ENCODE measurements at places on chromosomes 4 and X.

GRCh38 chr4:114401483-114401882 lies 197.1 kb upstream of the UGT8 start:
- DNase-seq, result no peak

GRCh38 chr4:83438719-83439118 lies 16.9 kb downstream of the HELQ start:
- DNase-seq, result no peak

- DNase-seq, result no peak
Observed at GRCh38 chr4:159906517-159906916, 803.6 kb downstream of the RAPGEF2 start.

GRCh38 chrX:143768976-143769375 lies 48.4 kb upstream of the SPANXN2 start:
- no peak for DNase-seq

DNA sequence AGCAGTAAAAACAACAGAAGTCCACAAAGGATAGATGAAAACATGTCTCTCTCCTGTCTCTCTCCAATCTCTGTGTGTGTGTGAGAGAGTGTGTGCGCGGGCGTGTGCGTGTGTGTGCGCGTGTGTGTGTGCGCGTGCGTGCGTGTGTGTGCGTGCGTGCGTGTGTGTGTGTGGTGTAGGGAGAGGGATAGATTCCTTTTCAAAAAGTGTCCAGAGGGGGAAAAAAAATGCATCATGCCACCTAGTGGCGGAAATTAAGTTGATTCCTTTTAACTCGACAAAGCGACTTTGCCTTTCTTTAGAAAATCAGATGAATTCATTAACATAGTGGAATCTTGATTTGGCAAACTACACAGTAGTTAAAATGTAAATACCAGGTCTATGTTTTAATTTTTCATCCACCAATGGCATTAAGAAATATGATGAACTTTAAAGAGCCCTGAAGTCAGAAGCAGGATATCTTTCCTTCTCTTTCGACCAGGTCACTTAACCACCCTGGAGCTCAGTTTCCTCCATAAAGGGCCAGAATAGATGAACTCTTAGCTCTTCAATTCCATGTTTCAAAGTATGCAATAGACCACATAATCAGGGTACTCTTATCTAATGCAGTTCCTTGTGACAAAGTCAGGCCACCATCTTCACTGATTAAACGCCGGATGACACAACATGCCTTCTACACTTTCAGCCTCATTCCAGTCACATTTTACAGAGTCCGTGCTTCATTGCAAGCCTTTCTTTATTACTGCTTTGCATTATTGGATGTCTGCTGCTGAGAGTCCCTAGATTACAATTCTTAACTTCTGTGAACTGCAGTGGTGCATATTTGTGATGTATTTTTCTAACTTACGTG lies 162.8 kb downstream of the FBXO8 start:
- DNase-seq, result no peak

- no peak for DNase-seq
Observed at GRCh38 chrX:110420771-110421499, 62.3 kb downstream of the RTL9 start.

- no peak for DNase-seq
Observed at GRCh38 chrX:70196961-70197720, 19.9 kb downstream of the DGAT2L6 start.

DNA sequence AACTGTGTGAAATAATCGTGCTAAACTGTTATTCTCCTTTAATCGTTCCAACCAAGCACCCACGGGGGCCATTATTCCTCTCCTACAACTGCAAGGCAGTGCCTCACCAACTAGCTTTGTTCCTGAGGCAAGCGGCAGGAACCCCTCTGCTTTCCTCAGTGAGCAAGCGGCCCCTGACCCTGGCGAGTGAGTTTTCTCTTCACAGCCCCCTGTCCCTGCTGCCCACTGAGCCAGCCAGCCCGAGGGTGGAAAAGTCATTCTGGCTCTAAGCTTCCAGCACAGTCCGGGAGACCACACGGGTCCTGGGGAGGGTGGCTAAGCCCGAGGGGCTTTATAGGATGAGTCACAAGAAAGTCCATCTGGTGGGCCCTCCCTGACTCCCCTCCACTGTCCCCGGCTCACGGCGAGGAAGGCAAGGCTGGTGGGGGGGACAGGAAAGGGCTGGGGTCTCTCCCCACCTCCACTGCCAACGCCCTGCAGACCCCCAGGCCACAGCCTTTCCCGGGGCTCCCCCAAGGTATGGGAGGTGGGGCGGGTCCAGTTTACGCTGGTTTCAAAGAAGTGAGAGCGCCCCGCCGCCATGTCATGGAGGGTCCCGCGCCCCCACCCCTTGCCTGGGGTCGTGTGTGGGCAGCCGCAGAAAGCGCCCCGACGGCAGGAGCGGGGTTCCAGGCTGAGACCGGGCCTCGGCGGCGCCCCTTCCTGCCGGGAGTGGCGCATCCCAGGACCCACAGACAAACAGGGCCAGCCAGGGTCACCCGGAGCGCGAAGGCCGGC lies 45.0 kb downstream of the CPLX1 start:
- no peak for DNase-seq

DNA sequence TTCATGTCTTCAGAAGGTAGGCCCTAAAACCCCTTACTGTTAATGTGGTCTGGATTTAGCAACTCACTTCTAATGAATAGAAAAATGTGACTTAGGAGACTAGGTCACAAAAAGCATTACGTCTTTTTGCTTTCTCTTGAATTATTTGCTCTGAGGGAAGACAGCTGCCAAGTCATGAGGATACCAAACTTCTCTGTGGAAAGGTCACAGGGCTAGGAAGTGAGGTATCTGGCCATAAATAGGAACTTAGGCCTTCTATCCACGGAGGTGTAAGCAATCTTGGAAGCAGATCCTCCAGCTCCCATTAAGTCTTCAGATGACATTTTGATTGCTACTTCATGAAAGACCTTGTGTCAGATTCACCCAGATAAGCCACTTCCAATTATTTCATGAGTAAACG lies 120.6 kb downstream of the JADE1 start:
- no peak for DNase-seq

- no peak for DNase-seq
Observed at GRCh38 chr4:128718768-128719167, 90.7 kb upstream of the JADE1 start.

DNA sequence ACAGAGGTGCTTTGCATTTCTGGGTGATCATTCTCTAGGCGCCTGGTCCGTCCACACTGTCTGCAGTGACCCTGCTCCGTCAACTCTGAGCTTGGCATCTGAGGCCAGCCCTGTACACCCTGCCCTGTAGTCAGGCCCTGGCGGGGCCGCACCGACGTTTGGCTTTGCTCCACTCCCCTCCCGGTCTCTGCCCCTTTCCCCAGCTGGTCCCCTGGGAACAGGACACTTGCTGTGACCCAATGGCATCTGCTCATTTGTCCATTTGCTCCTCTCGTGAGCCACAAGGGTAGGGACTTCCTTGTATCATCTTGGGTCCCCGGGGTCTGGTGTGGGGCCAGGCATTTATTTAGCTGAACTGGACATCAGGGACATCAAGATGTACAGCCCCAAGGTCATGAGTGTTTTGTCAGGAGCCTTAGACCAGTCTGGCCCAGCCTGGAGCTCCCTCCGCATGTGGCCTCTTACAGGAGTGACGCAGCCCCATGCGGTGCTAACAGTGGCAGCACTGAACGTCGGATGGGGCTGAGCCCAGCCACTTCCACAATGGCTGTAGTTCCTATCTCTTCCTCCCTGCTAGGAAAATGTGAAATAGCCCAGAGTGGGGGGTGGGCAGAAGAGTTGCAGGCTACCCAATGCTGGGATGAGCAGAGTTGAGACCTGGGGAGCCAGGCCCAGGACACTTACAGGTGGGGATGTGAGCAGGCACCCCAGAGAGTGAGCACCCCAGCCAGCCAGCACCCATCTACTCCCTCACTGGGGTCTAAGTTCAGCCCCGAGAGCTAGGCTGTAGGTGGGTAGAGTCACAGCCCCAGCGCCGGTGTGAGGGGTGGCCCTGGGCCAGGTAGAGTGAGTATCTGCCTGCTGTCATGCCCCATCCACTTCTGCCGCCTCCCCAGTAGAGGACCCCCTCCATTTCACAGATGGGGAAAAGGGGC lies 2.0 kb upstream of the SH3BP2 start:
- DNase-seq, result no peak

DNA sequence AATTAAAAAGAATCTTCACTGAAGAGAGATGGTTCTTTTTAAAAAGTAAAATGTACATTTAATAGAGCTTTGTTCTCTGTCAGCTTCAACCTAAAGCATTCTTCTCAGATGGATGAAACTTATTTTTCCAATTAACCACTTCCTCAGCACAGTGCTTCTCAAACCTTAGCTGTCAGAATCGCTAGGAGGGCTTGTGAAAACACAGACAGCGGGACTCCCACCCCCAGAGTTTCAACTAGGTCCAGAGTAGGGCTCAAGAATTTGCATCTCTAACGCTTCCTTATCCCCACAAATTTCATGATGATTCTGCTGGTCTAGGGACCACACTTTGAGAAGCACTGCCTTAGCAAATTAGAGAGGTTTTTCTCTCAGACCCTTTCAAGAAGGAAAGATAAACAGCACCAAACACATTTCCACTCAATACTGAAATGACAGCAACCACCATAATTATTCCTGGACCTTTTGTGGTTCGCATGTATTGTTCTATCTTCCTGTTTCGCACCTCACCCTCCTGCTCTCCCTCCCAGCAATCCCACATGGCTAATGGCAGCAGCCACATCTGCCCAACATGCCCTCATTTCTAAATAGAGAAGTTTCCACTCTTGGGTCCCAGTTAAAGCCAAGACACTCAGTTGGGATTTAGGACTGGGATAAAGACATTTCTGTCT lies 73.2 kb downstream of the ZNF827 start:
- DNase-seq, result no peak

- DNase-seq, result no peak
Observed at GRCh38 chr4:13920901-13921300, 293.4 kb upstream of the BOD1L1 start.

- DNase-seq, result no peak
Observed at GRCh38 chr4:161546902-161547301, 616.9 kb downstream of the FSTL5 start.

DNA sequence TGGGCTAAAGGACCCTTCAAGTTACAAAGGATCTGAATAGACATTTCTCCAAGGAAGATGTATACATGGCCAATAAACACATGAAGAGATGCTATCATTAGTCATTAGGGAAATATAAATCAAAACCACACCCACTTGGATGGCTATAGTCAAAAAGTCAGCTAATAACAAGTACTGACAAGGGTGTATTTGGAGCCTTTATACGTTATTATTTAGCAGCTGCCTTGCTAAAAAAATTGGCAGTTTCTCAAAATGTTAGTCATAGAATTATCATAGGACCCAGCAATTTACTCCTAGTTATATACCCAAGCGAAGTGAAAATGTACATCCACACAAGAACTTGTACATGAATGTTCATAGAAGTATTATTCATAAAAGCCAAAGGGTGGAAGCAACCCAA lies 112.7 kb upstream of the DUSP21 start:
- no peak for DNase-seq

DNA sequence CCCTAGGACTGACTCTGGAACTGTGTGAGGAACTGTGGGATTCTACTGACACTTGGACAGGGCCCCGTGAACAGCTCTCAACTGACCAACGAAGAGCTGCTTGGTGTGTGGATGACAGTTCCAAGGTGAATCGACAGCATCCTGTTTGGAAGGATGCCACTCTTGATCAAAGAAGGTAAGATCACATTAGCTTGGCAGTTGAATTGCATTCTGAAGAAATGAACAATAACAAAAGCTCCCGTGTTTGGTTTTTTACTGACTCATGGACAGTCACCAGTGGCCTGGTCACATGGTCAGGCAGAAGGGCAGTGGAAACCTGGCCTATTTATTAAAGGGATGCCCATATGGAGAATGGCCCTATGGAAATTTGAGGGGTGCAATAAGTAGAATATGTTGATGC lies 33.1 kb upstream of the GPR34 start:
- no peak for DNase-seq

DNA sequence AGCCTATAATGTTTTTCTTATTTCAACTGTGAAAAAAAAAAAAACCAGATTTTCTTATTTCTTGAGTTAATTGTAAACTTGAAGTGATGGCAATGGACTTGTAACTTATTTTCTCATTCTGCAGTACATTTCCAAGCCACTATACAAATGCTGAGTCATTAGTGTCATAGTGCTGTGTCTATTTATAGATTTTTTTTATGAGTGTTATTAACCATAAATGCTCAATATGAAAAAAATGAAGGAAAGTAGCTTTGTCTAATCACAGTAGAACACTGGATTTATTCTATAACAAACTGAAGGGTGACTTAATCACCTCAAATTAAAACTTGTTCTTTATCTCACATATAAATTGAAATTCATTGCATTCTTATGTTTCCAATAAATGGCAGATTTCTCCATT lies 718.6 kb downstream of the CCSER1 start:
- no peak for DNase-seq

GRCh38 chr4:10965196-10965595 lies 280.6 kb upstream of the CLNK start:
- no peak for DNase-seq
